ENCODE measurements at places on chromosomes 13 and 19. TPM values are rescaled to one million over a fixed set of nuclear protein-coding genes. Genes with fewer than 3 reads are reported as not detected.

GRCh38 chr19:55585658-55586339 lies 5.2 kb upstream of the ZNF579 start:
- DNase-seq = peak; percentile 86

DNA sequence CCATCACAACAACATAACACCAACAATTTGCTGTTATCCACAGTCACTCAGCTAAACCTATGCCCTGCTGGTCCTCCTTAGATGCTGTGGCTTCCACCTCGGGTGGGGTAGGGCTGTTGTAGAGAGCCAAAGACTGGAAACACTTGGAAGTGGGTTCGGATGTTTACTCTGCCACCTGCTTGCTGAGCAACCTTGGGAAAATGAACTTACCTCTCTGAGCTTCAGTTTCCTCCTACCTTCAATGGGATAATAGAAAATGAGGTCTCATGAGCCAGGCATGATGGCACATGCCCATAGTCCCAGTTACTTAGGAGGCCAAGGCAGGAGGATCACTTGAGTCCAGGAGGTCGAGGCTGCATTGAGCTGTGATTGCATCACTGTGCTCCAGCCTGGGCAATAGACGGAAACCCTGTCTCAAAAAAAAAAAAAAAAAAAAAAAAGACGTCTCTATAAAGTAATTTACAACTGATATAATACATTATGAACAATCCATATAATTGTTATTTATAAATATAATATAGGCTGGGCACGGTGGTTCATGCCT lies 3.3 kb upstream of the SYCN start:
- DNase-seq = no peak

GRCh38 chr13:43301346-43301969 lies 278.1 kb downstream of the DNAJC15 start:
- DNase-seq = no peak

- DNase-seq = no peak
Observed at GRCh38 chr13:94093652-94094315, 385.7 kb downstream of the DCT start.

Gene WTIP
- total RNA-seq = 34.7 TPM

Gene RAB3A
- total RNA-seq = 21.7 TPM

Gene HSD17B14
- 1.9 TPM for total RNA-seq
